Muscle of back (tissue), 13 donors: ENCODE measurements at places on chromosomes 5 and 9.
A peak's percentile ranks its signal among the peaks of the same experiment; 100 is the strongest.

DNA sequence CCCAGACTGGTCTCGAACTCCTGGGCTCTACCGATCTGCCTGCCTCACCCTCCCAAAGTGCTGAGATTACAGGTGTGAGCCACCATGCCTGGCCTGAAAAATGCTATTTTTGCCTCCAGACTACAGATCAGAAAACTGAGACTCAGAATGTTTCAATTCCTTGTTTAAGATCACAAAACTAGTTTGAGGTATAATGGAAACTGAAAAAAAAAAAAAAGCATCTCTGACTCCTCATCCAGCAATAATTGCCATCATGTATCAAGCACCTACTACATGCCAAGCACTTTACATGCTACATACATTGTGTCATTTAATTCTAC, 35.6 kb downstream of the PLAC8L1 start:
- DNase-seq: no peak

DNA sequence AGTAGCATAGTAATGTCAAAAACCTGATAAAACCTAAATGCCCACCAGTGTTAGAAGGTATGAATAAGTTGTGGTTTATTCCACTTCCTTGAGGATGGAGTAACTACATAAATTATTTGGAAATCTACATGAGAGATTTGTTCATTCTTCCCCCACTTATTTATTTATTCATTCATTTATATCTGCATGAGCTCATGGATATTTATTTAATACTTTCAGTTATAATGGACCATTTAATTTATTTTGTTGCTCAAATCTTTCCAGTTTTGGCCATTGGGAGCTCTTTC, 223.8 kb upstream of the S1PR3 start:
- DNase-seq: no peak

DNA sequence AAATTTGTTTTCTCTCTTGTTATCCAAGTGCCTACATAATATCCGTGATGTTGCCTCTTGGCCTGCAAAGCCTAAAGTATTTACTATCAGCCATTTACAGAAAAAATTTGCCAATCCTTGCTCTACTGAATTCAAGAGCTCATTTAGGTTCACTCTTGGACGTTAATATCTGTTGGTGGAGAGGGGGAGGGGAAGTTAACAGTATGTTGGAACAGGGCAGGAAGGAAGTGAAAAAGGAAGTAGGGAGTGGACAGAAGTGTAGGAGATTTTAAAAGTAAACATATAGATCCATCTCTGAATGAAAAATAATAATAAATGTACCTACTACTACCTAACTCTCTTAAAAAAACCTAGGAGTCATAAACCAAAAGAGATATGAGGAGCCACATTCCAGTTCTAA, 32.8 kb downstream of the ZNF608 start:
- no peak for DNase-seq

DNA sequence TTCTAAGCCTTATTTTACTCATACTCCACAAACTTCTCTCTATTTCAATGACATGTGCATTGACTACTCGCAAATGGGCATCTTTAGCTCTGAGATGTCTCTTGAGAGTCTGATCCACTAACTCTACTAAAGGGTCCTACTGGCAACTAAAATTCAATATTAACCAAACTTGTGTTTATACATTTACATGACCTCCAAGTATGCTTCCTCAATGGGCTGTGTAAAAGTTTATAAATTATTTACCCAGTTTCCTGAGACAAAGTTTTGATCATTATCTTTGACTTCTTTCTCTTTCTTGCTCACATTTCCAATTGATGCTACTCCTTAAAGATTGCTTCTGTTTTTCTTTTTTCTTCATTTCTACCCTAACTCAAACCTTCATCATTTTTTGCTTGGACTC, 510.1 kb upstream of the DAB2 start:
- no peak for DNase-seq

DNA sequence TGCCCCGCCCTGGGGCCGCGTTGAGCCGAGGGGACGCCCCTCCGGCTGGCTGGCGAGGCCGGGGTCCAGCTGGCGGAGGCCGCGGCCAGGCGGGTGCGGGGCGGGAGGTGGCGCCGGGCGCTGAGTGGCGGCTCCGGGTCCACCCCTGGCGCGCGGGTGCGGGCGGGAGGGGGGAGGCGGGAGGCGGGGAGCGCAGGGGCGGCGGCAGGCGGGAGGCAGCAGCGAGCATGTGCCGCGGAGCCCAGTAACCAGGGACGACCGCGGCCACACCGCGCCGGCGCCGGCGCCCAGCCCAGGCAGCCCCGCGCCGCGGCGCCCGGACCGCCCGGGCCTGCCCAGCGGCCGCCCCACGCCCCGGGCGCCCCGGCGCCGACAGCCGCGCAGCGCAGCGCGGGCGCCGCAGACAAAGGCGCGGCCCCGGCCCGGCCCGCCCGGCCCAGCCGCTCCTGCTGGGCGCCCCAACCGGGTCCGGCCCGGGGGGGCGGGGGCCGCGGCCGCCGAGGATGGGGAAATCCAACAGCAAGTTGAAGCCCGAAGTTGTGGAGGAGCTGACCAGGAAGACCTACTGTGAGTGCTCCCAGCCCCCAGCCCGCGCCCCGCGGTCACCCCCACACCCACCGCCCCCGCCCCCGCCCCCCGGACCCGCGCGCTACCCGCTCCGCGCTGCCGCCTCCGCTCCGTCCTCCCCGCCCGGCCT, at the start of gene NCS1:
NCS1 (plus strand) TSS at position 244 of the 697 bp plus-strand sequence; CDS start at position 504, 260 bp downstream.
- DNase-seq: peak; percentile 59

GRCh38 chr5:3041001-3041400, 289.5 kb upstream of the IRX2 start:
- DNase-seq: no peak
